ENCODE measurements at places on chromosomes 12 and 14.

DNA sequence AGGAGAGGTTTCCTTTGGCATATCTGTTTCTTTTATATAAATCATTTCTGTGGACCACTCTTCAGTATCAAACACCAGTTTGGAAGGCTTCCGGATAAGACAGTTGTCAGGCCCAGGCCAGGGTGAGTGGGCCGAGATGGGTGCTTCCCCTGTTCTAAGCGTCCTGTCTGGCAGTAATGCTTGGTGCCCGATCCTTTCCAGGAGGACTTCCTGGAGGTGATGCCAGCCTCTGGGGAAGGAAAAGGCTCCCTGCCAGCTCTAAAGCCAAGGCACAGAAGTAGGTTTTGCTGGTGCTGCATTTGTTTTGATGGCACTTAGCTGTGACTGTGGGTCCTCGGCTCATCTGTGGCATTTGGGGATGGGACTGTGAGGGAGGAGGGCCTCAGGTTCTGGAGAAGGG, 124.4 kb upstream of the RTL1 start:
- no peaks in the 10 kb centered on the region for H3K36me3 ChIP-seq
- DNase-seq = no peak
- H3K4me1 ChIP-seq = no peaks in the 10 kb centered on the region
- no peak overlapping the region for H3K27ac ChIP-seq
- H3K27me3 ChIP-seq = no peaks in the 10 kb centered on the region

- no peak overlapping the region for H3K4me3 ChIP-seq
- H3K4me1 ChIP-seq = peaks cover 4% of the 10 kb centered on the region
- H3K27me3 ChIP-seq = no peaks in the 10 kb centered on the region
- no peaks in the 10 kb centered on the region for H3K36me3 ChIP-seq
- no peak overlapping the region for H3K27ac ChIP-seq
These were observed 9.0 kb downstream of the TGM1 start for GRCh38 chr14:24253936-24254335.

DNA sequence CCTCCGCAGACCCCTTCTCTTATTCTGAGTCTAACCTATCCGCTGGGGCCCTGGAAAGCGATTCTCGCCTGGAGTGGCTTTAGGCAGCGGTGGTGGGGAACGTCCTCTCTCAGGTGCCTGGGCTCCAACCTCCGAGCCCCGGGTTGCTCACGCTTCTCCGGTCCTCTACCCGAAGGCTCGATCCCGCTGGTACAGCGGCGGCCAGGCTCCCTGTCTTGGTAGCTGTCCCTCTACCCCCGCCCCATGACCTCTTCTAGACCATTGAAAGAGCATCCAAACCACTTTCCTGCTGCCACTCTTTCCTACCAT, 505 bp upstream of the HEBP1 start:
- H3K4me1 ChIP-seq = peaks cover 41% of the 10 kb centered on the region
- no peaks in the 10 kb centered on the region for H3K27me3 ChIP-seq
- no peak for DNase-seq
- no peaks in the 10 kb centered on the region for H3K36me3 ChIP-seq
- H3K4me3 ChIP-seq = peak overlapping the region; percentile 69
- peak overlapping the region; percentile 90 for H3K27ac ChIP-seq

DNA sequence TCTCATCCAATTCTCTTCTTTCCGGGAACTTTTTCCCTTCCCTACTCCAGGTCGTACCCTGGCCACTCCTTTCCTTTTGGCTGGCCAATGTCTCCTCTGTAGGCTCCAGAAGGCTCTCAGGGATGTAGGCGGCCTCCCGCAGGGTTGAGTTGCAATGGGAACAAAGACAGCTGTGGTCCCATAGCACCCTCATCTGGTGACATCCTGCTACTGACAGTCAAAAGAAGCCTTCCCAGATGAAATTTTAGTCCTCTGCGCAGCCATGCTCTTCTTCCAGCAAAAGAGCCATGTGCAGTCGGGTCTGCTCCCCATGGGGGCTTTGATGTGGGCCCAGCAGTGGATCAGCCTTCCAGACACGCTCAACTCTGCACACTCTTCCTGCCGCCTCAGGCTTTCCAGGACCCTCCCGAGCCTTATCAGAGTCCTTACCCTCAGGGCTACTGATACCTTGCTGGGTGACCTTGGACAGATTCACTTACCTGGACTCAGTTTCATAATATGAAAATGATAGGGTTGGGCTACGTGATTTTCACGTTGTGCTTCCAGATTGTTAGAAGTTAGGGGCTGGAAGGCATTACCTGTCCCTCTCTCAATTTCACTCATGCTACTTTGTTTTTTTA, 5.5 kb upstream of the CELA1 start:
- H3K27me3 ChIP-seq = no peaks in the 10 kb centered on the region
- H3K4me3 ChIP-seq = no peak overlapping the region
- H3K36me3 ChIP-seq = no peaks in the 10 kb centered on the region
- DNase-seq = no peak
- no peak overlapping the region for H3K27ac ChIP-seq

DNA sequence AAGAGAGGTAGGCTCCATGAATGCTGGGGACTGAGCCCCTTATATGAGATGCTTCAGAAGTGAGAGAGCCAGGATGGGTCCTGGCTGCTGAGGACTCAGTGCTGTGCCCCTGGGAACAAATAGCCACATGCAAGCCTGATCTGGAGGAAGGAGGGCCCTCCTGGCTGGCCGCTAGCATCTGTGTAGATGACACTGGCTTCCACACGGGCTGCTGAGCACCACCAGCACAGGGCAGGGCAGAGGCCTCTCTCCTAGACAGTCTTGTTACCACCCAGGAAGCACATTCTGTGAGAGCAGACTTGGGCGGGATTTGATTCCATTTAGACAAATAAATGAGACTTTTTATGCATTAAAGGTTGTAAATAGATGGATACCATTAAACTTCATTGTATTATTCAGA, 48.0 kb downstream of the ZNF664 start:
- H3K4me1 ChIP-seq = peaks cover 24% of the 10 kb centered on the region
- no peak for DNase-seq
- H3K27ac ChIP-seq = peak overlapping the region; percentile 61
- H3K36me3 ChIP-seq = no peaks in the 10 kb centered on the region
- H3K4me3 ChIP-seq = no peak overlapping the region
- H3K27me3 ChIP-seq = no peaks in the 10 kb centered on the region

DNA sequence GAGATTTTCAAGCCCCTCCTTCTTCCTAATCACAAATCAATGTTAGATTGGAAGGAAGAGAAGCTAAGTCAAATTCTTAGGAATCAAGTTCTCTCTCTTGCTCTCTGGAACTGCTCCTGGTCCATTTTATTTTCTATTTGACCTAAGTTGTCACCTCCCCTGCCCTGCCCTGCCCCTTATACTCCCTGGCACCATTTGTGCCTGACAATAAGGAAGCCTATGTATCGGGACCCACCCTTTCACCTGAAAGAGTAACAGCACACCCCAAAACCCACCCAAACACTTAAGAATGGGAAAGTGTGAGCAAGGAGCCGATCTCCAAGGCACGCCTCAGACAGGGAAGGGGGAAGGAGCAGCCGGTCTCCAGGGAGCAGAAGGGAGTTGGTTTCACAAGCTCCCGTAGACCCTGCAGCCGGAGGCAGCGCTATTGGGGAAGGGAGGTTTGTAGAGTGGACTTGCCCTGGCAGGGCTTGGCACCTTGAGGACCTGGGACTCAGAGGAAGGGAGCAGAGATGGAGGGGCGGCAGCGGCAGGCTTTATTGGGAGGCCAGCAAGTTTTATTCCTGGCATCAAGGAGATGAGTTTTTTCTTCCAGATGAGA, 1.6 kb downstream of the LRRC74A start:
- no peaks in the 10 kb centered on the region for H3K36me3 ChIP-seq
- H3K27ac ChIP-seq = peak overlapping the region; percentile 24
- DNase-seq = no peak

- DNase-seq = no peak
- H3K4me3 ChIP-seq = no peak overlapping the region
- no peak overlapping the region for H3K27ac ChIP-seq
- H3K4me1 ChIP-seq = peaks cover 22% of the 10 kb centered on the region
- H3K36me3 ChIP-seq = no peaks in the 10 kb centered on the region
These were observed 2.6 kb upstream of the FBRSL1 start for GRCh38 chr12:132487311-132487741.

- peaks cover 10% of the 10 kb centered on the region for H3K4me1 ChIP-seq
- peaks cover 8% of the 10 kb centered on the region for H3K27me3 ChIP-seq
- DNase-seq = no peak
- no peak overlapping the region for H3K4me3 ChIP-seq
- H3K36me3 ChIP-seq = no peaks in the 10 kb centered on the region
These were observed 29.9 kb upstream of the YBX3 start for GRCh38 chr12:10753059-10753458.

- H3K4me1 ChIP-seq = no peaks in the 10 kb centered on the region
- DNase-seq = no peak
- H3K27ac ChIP-seq = no peak overlapping the region
- H3K4me3 ChIP-seq = no peak overlapping the region
- no peaks in the 10 kb centered on the region for H3K27me3 ChIP-seq
These were observed 322.5 kb downstream of the SYT1 start for GRCh38 chr12:79187032-79187431.

- no peaks in the 10 kb centered on the region for H3K27me3 ChIP-seq
- H3K4me1 ChIP-seq = no peaks in the 10 kb centered on the region
- no peak overlapping the region for H3K4me3 ChIP-seq
- no peak overlapping the region for H3K27ac ChIP-seq
- H3K36me3 ChIP-seq = no peaks in the 10 kb centered on the region
These were observed 49.7 kb downstream of the KIF26A start for GRCh38 chr14:104187931-104188726.

GRCh38 chr12:120489018-120489417, 6.9 kb upstream of the DYNLL1 start:
- H3K27ac ChIP-seq = no peak overlapping the region
- H3K4me1 ChIP-seq = no peaks in the 10 kb centered on the region
- no peak for DNase-seq
- no peak overlapping the region for H3K4me3 ChIP-seq
- no peaks in the 10 kb centered on the region for H3K36me3 ChIP-seq
- no peaks in the 10 kb centered on the region for H3K27me3 ChIP-seq

DNA sequence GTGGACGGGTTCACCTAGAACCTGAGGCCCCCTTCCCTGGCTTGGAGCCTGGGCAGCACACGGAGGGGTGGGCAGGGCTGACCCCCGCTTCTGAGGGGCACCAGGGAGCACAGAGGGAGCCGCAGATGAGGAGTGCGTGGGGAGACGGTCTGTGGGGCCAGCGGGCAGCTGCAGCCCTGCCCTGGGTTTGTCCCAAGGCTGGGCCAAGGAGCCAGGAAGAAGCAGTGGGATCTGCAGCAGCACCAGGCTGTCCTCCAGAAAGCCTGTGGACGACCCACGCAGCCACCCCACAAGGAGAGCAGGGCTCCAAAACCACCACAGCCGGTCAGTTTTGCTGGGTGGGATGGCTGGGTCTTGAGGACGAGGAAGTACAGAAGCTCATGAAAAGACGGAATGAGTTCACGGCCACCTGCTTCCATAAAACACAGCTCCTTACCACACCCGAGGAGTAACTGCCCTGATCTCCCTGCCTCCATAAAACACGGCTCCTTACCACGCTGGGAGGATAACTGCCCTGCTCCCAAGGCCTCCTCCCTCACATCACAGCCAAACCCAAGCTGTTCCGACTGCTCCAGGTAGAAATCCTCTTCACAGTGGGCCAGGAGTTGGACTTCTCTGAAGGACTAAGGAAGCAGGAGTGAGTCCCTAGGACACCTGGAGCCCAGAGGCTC, 9.9 kb upstream of the GOLGA3 start:
- H3K4me3 ChIP-seq = no peak overlapping the region
- H3K36me3 ChIP-seq = peaks cover 30% of the 10 kb centered on the region
- H3K27ac ChIP-seq = no peak overlapping the region
- no peak for DNase-seq
- H3K4me1 ChIP-seq = no peaks in the 10 kb centered on the region
- H3K27me3 ChIP-seq = no peaks in the 10 kb centered on the region

DNA sequence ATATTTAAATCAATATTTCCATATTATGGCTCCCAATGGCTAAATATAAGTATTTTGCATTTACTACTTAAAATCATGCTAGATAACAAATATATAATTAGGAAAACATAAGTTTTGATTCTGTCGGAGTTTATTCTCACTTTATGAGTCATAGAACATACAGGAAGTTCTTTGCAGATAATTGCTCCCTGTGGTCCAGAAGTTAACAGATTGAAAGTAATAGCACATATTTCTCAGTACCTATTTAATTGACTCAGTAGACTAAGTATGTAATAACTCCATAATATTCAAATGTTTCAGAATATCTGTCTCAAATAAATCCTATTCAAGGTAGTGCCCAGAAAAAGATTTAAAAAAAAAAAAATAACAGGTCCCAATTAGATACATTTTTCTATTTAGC, 806.0 kb upstream of the ATXN7L3B start:
- no peaks in the 10 kb centered on the region for H3K4me1 ChIP-seq
- no peak for DNase-seq
- H3K27ac ChIP-seq = no peak overlapping the region
- no peaks in the 10 kb centered on the region for H3K27me3 ChIP-seq
- H3K4me3 ChIP-seq = no peak overlapping the region
- H3K36me3 ChIP-seq = no peaks in the 10 kb centered on the region

DNA sequence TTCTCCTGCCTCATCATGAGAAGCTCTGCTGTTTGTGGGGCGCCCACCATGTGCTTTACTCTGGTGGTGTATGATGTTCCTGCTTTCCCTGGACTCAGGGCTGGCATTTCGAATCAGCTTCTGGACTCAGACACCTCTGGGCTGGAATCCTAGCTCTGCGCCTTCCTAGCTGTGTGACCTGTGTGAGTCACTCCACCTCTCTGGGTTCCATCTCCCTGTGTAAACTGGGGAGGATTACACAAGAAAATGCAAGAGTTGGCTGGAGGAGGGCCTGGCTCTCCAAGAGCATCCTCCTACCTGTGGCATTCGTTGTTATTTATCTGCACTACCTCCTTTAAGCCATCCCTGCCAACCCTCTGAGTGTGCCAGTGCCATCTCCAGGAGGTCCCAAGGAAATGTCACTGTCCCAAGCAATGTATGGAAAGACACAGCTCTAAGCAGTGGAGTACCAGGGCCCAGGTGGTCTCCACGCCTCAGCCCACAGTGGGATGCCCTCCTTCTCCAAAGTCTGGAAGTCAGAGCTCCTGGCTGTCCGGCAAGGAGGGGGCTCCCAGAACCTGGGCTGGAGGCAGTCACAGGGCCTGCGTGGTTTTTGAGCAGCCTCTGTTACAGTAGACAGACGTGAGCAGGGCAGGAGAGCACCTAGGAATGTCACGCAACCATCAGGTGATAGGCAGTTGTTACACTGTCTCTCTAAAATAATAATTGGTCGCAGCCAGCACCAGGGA, 7.3 kb upstream of the TNFAIP2 start:
- H3K27me3 ChIP-seq = peaks cover 31% of the 10 kb centered on the region
- no peaks in the 10 kb centered on the region for H3K36me3 ChIP-seq
- H3K4me3 ChIP-seq = no peak overlapping the region
- peaks cover 17% of the 10 kb centered on the region for H3K4me1 ChIP-seq
- no peak overlapping the region for H3K27ac ChIP-seq

DNA sequence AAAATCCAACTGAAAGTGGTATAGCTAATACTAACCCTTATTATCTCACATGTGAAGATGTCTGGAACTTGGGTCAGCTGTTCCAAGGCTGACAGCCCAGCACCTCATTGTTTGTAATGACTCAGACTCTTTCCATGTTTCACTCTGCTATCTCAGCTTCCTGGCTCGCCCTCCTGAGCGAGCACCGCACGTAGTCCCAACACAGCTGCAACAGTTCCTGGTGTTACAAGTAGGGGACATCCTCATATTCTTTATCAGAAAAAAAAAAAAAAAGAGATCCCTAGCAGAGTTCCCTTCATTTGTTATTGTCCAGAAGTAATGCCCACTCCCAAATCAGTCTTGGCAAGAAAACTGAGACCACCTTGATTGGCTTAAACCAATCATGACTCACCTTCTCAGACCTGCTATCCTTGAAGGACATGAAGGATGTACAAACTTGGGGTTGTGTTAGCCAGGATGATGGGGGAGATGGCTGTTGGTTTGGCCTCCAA, 92.5 kb downstream of the ADCK1 start:
- H3K27ac ChIP-seq = no peak overlapping the region
- DNase-seq = no peak
- H3K4me1 ChIP-seq = no peaks in the 10 kb centered on the region
- peaks cover 9% of the 10 kb centered on the region for H3K36me3 ChIP-seq
- no peak overlapping the region for H3K4me3 ChIP-seq
